HT1080 (cell line): ENCODE measurements at places on chromosomes 2 and 18. TPM values are rescaled to one million over a fixed set of nuclear protein-coding genes. Genes with fewer than 3 reads are reported as not detected.

RGPD4 gene
- total RNA-seq, result not detected in 2 replicates

CNDP1 gene
- 0.23 TPM in 1 of 2 replicates, not detected in the other for total RNA-seq

ATP8B1 gene
- 15.7 and 16.6 TPM in 2 replicates for total RNA-seq

- no peak for DNase-seq
Observed at GRCh38 chr2:134917888-134918525, 615 bp upstream of the CCNT2 start.
